ENCODE measurements at places on chromosomes 3 and 15. TPM values are rescaled to one million over a fixed set of nuclear protein-coding genes. Genes with fewer than 3 reads are reported as not detected.

GRCh38 chr3:26587571-26587970 lies 35.0 kb upstream of the LRRC3B start:
- DNase-seq: no peak

Gene CFAP100
- total RNA-seq: not detected

GRCh38 chr3:14203521-14204079 lies 25.0 kb downstream of the LSM3 start:
- DNase-seq: peak; percentile 10

Gene IQCB1
- 41.3 TPM for total RNA-seq

DNA sequence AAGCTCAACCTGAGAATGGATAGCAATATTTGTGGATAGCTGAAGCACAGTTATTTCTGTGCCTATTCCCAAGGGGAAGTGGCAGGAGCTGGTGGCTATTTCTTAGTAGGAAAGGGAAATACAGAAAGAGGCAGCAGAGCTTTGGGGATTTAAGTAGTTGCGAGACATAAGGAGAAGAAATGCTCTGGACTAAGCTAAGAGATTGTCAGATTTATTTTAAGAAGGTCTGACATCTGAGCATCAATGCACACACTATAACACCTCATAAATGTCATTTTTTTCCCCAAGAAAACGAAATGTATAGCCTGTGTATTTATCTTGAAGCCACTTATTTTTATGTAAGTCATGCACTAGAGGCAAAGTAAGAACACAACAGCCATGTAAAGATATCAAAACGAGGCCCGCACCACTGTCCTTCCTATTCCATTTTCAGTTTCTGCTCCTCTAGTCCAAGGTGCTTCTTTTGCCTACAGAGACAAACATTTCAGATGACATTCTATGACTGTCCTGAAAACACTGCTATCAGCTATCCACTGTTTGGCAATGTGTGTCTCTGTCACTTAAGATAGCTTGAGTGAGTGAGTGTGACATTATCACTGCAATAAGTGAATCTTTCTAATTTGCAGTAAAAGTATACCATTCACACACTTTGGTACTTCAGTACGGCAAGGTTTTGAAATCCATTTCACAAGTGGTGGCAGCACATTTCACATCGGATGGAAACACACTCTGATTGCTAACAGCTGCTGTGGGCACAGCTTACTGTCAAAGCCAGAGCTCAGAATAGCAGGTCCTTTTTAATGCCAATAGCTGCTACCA lies 62.7 kb upstream of the ICE2 start:
- DNase-seq: no peak

- DNase-seq: no peak
Measured at GRCh38 chr3:13209634-13209997, 136.4 kb upstream of the IQSEC1 start.

Gene PPP2R3A
- 0.14 TPM for total RNA-seq

Gene LTF
- total RNA-seq: not detected

Gene TXNRD3
- total RNA-seq: 1.0 TPM

DNA sequence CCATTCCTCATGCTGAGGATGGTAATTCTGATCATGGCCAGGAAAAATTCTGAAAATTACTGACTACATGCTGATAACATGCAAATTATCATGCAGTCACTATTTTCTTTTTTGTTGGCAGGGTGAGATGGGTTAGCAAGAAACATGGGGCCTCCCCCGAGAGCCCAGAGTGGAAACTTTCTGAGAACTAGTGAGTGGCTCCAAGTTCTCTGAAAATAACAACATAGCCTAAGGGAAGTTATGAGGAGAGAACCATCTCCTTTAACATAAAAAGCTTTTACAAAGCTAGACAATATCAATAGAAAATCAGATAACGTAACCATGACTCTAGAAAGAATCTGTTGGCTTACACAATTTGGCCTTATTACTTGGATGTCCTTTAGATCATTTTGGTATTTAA lies 254.2 kb downstream of the PLOD2 start:
- no peak for DNase-seq

- DNase-seq: no peak
Measured at GRCh38 chr15:96627031-96627568, 296.6 kb downstream of the NR2F2 start.

DNA sequence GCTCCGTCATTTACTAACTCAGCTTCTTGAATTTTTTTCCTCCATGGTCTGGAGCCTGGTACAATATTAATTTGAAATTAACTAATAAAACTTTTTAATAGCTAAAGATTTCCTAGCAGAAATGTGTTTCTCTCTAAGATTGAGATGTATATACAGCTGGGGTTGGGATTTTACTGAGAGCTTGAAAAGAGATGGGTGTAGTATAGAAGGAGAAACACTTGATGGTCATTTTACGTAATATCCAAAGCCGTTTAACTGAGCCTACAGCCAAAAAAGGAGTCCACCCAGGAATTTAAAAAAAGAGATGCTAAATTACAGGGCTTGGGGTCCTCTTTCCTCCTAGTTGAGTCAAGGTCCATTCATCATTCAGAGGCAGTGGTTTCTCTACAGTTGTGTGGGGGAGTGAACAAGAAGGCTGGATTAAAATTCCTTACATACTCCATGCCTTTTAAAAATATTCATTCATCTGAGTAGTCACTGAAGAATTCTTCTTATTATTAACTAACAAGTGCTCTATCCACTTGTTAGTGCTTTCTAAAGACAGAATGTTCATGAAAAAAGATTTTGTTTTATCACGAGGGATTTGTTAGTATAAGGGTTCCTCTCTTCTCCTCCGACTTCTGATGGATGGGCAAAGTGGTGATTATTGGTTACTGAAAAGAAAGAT lies 255.3 kb upstream of the IL12A start:
- DNase-seq: no peak

- no peak for DNase-seq
Measured at GRCh38 chr3:64363842-64364241, 138.6 kb upstream of the PRICKLE2 start.

Gene OR5K2
- total RNA-seq: not detected

GRCh38 chr3:134242649-134243617 lies 7.7 kb downstream of the RYK start:
- DNase-seq: no peak

- DNase-seq: peak; percentile 13
Measured at GRCh38 chr3:34106879-34107278, 308.4 kb downstream of the PDCD6IP start.

Gene GABPB1
- 25.7 TPM for total RNA-seq

DNA sequence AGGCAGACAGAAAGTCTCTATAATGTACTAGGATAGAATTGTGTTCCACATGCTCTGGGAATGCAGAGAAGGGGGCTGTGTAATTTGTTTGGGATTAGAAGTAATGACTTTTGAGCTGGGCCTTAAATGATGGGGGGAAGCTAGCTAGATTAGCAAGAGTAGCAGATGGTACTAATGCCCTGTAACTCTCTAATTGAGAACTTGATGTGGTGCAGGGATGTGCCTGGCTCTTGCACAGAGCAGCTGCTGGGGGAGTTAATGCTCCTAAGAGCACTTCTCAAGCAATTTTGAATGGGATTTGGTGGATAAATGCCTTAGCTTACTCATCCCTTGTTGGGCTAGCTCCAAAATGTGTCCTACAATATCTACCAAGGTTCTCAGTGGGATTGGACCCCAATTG lies 12.4 kb upstream of the SYN2 start:
- no peak for DNase-seq

Gene STARD9
- 2.8 TPM for total RNA-seq

- no peak for DNase-seq
Measured at GRCh38 chr3:101194392-101194791, 126.0 kb downstream of the IMPG2 start.

- DNase-seq: no peak
Measured at GRCh38 chr15:38788918-38789317, 224.3 kb upstream of the RASGRP1 start.

- DNase-seq: no peak
Measured at GRCh38 chr3:99419116-99419515, 219.3 kb upstream of the COL8A1 start.

Gene REC114
- total RNA-seq: not detected

DNA sequence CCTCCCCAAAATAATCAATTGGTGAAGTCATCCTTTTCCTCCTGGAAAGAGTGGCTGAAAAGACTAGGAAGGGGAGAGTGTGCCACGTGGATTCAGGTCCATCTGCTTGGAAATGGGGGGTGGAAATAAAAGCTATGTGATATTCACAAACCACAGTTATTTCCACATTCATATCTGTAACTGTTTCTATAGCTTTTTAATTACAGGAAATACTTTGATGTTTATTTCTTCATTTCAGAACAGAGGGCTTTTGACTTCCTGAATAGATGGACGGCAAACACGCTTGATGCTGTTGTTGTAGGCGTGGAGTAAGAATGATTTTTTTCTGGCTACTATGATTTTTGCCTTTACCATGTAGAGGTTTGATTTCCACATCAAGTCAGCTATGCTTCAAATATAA lies 10.1 kb downstream of the AADACL2 start:
- DNase-seq: no peak

Gene OSBPL10
- total RNA-seq: not detected

GRCh38 chr15:88644741-88645140 lies 5.9 kb downstream of the ISG20 start:
- no peak for DNase-seq

- no peak for DNase-seq
Measured at GRCh38 chr15:78415284-78415683, 22.7 kb upstream of the IREB2 start.

DNA sequence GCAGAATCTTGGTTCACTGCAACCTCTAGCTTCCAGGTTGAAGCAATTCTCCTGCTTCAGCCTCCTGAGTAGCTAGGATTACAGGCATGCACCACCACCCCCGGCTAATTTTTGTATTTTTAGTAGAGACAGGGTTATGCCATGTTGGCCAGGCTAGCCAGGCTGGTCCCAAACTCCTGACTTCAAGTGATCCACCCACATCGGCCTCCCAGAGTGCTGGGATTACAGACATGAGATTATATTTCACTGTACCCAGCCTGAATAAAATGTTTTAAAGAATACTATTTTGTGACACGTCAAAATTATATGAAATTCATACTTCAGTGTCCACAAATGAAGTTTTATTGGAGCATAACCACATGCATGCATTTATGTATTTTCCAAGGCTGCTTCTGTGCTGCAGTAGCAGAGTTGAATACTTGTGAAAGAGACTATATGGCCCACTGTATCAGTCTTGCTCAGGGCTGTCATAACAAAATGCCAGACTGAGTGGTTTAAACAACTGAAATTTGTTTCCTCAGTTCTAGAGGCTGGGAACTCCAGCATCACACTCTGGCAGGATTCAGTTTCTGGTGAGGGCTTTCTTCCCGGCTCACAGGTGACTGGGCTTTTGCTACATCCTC lies 77.2 kb downstream of the PRTG start:
- no peak for DNase-seq

- DNase-seq: no peak
Measured at GRCh38 chr3:42734263-42734860, 31.8 kb upstream of the HHATL start.

Gene TF
- 0.34 TPM for total RNA-seq

Gene SERINC4
- not detected for total RNA-seq

DNA sequence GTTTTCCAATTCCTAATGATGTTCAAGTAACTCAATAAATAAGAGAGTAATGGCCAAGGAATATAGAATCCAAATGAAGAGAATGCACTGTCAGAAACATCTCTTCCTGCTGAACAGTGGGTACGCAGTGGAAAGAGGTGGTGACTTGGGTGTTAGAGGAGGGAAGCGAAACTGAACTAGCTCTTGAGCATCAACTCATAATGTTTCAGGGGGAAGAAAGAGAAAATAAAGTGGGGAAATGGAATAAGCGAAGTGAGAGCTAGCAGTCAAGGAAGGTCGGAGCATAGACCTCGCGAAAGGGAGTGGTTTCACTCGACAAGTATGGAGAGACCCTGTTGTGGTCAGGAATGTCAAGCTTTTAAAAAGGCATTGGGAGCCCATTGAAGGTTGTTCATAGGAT lies 309.5 kb downstream of the GAP43 start:
- DNase-seq: no peak

Gene CHRM5
- not detected for total RNA-seq

DNA sequence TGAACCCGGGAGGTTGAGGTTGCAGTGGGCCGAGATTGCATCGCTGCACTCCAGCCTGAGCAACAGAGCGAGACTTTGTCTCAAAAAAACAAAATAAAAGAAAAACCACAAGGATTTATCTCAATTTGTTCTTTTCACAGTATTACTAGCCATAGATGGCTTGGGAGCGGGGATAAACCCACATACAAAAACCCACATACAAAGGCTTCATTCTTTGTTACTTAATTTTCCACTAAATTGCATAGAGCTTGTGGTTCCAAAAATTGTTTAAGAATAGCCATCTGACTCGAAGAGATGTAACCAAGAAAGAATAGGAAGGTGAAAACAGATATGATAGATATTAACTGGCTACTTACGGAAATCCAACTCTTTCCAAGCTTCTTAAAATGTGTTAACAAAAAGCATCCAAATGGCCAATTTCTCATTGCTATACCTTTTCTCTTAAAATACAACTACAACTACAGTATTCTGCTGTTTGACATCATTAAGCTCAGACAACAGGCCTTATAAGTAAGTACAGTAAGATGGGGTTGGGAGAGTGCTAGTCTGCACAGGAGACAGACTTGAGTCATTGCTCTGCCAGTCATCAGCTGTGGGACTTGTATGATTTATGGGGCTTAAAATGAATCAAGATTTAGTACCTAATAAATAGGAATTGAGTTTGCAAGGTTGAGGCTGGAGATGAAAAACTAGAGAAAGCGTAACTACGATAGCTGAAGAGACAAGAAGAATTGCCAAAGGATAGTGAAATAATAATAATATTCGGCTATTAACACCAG lies 96.6 kb upstream of the PLXND1 start:
- no peak for DNase-seq
